ENCODE measurements at places on chromosomes 4 and X.

GRCh38 chr4:2583092-2583491 is 46.6 kb downstream of the FAM193A start:
- DNase-seq, result no peak

DNA sequence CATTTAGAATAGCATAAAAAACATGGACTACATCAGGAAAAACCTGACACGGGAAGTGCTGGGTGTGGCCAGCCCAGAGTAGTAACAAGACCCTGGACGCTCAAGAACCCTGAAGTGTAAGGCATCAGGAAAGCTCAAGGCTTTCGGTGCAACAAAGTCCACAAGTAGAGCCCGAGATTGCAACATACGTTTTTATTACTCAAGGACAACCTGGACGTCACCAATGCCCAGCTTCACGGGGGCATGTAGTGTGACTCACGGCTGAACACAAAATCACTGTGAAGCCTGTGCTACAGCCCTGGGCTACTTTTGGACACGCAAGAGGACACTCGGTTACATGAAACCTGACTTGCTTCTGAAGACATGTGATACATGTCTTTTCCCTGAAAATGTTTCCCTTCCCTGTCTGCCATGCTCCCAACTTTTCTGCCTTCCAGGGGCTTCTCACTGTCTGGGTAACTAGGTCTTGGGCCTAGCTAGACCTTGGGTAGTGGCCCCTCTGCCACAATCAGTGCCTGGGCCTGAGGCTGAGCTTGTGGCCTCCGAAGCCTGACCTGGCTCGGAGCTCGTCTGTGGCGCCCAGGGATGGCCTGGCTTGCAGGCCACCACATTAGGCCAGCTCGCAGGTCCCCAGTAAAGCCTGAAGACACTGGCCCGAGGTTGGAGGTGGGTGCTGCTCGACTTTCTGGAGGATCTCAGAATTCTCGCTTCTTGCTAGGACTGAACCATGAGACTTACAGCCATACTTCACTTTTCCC is 9.2 kb downstream of the IRAK1 start:
- no peak for DNase-seq

GRCh38 chr4:26558166-26558895 is 25.6 kb upstream of the TBC1D19 start:
- no peak for DNase-seq

- no peak for DNase-seq
Measured at GRCh38 chr4:178789279-178789678, 1347.0 kb upstream of the AGA start.

GRCh38 chrX:131854581-131854980 is 168.5 kb upstream of the STK26 start:
- no peak for DNase-seq

- no peak for DNase-seq
Measured at GRCh38 chrX:82816562-82816961, 691.5 kb upstream of the POU3F4 start.

DNA sequence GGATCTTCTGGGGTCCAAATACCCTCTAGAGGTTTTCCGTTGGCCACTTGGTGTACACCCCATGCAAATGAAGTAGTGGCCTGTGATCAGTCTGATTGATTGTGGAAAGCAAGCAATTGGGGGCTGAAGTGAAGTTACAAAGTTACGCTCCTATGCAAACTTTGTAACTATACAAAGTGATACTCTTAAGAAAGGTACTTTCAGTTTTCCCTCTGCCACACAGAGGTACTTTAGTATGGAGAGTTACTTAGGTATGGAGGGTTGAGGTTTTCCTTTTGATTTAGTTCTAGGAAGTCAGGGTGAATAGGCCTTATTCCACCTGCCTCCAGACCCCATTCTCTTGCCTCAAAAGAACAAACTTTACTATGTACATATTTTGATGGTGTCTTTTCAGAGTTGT is 28.7 kb downstream of the STAG2 start:
- DNase-seq, result no peak

DNA sequence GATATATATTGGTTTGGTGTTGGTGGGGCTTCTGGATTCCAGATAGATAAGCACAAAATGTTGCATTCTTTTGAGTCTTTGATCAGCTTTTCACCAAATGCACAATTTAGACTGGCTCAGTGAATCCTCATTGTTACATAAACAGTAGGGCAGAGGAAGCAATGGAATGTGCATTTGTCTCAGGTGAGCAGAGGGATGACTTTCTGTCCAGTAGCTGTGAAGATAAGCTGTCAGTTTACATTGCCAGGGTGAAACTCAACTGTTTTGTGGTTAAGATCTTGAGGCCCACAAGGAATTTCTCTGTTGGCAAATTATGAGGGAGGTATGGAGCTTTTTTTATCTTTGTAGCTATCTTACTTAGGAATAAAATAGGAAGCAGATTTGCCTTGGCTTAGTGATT is 168.0 kb downstream of the GALNTL6 start:
- DNase-seq, result no peak

- no peak for DNase-seq
Measured at GRCh38 chr4:121778991-121779628, 14.1 kb upstream of the SMIM43 start.

GRCh38 chrX:55486736-55487135 is 2.9 kb downstream of the USP51 start:
- DNase-seq, result no peak

DNA sequence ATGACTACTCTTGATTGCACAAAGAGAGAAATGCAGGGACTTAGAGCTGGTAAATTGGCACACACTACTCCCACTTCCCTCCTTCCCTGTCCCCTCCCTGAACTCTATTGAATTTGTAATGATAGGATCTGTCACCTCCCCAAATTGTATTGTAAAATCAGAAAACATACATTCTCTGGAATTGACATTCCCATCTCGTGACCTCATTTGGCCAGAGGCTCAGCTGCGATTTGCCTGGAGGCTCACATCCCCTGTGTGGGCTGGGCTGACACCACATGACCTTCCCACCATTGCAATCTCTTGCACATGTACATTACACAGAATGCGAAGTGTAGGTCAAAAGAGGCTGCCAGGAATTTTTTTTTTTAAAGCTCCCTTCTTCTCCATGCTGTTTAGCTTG is 172.1 kb downstream of the MID1IP1 start:
- peak; percentile 16 for DNase-seq

DNA sequence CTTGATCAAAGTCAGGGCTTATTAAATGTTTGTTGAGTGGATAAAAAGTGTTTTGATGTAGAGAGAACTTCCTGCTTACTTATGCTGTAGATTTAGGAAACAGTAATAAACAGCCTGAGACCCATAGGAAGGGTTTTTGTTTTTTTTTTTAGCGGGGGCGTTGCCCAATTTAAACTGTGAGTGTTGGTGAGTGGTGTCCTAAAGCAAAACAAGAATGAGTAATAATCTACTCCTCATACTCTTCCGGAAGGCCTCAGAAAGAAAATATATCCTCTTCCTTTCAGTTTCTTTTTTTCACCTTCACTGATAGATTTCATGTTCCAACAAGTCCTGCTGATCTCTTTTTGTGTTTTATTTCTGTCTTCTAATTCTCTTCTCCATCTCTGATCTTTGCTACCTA is 104.4 kb upstream of the SCML1 start:
- no peak for DNase-seq

DNA sequence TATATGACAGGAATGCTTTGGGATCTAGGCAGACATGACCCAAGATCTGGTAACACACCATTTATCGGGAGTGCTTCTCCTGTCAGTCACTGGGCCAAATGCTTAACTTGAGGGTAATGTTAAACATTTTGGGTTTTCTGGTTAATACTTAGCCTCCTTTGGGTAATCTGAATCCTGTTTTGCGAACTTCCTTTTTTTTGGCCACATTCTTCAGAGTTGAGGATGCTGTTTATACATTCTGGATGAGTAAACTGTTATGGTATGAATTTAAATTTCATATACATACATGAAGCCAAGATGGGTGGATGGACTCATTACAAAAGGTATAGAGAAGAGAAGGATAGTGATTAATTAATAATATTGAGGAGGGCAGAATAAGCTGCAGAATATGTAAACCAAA is 36.1 kb downstream of the MID1IP1 start:
- DNase-seq, result no peak

DNA sequence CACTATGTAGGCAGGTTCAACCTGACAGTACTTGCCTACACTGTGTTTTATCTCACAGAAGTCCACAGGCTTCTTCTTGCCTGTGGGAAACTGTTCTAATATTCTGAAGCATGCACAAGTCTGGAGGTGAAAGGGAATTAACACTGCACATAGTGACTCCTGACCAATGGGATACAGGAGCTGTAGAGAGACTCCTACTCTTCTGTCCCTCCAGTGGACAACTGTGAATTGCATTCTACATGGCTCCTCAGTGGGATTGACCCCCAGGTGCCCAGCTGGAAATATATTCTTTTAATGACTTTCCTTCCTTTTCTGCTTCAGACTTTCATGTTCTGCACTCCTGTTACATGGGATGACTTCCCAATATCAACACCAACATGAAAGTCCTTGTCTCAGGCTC is 8.2 kb upstream of the YIPF6 start:
- no peak for DNase-seq

GRCh38 chr4:24382381-24382780 is 202.0 kb downstream of the DHX15 start:
- peak; percentile 23 for DNase-seq

DNA sequence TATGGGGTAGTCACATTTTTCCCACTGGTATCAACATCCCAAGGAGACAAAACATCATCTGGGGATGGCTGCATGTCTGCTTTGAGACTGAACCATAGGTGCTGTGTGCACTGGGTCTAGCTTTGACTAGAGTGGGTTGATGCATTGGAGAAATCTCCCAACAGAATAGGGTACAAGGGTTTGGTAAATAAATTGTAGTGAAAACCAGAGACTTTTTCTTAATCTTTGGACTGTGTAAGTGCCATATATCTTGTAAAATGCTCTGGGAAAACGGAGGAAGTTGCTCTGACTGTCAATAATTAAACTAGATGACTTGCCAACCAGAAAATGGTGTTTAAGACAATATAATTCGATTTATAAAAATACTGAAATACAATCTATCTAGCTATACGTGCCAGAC is 1064.0 kb upstream of the SLIT2 start:
- DNase-seq, result no peak

- no peak for DNase-seq
Measured at GRCh38 chr4:178812866-178813265, 1370.6 kb upstream of the AGA start.

GRCh38 chrX:9765737-9766097 is at the start of gene GPR143:
GPR143 (minus strand) TSS chrX:9765847; CDS start chrX:9765817, 30 bp downstream.
- DNase-seq, result no peak

DNA sequence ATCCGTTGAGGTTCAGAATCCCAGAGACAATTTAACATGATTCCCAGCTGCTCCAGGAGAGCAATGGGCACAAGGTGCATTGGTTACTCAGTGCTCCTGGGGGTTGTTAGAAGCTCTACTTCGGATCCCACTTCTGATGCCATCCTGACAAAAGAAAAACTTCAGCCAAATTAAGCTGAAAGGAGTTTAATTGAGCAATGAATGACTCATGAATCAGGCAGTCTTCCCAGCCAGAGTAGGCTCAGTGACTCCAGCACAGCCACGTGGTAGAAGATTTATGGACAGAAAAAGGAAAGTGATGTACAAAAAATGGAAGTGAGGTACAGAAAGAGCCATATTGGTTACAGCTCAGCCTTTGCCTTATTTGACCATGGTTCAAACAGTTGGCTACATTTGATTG is 95.7 kb downstream of the PWWP3B start:
- no peak for DNase-seq

DNA sequence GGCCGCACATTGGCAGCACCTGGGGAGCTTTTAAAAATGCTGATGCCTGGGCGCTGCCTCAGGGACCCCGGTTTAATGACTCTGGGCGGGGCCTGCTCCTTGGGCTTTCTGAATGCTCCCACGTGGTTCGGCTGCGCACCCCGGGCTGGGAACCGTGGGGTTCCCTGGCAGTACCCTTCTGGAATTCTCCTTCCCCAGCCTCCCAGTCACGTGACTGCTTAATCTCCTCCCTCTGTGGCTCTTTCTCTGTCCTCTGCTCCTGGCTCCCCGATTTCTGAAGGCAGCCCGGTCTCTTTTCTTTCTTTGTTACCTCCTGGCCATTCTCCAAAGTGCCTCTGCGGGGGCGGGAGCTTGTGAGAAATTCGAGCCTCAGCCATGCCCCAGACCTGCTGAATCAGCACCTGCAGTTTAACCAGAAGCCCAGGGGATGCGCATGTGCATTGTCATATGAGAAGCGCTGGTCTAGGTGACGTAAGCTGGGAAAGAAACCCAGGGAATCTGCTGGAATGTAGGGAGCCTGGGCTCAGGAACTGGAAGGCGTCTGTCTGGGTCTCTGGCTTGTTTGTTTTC is 16.6 kb downstream of the CLCN4 start:
- no peak for DNase-seq

GRCh38 chrX:46404774-46405173 is 140.4 kb downstream of the ZNF674 start:
- DNase-seq, result no peak

- DNase-seq, result no peak
Measured at GRCh38 chrX:2657532-2658113, 33.5 kb upstream of the CD99 start.

DNA sequence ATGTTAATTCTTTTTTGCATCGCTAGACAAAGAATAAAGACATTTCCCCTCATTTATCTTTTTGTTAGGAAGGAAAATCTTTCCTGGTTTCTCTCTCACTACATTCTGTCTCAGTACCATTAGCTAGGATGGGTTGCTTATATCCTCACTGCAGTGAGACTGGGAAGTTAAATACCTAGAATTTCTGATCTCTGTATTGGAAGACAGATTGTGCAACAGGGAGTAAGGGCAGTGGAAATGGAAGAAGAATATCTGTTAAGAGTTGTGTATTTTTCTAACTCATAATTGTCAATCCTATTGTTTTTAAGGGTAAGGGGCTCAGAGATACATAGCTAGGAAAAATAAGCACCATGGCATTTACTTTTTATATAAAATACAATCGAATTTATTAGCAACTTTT is 19.6 kb downstream of the PTPN13 start:
- DNase-seq, result no peak

DNA sequence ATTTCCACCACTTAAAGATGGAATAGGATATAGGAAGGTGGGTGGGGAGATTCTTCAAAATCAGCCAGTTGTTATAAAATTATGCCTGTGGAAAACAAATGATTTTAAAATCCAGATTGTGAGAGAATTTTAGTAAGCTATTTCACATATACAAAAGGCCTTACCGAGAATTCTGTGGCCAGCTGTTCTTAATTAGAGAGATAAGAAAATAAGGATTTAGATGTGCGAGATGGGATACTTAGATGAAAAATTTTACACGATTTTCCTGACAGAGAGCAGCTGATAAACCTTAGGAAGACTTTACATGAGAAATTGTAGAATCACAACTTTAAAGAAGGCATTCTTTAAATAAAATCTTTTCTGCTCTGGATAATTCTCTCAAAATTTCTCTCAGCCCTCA is 94.5 kb upstream of the IQCM start:
- DNase-seq, result no peak

DNA sequence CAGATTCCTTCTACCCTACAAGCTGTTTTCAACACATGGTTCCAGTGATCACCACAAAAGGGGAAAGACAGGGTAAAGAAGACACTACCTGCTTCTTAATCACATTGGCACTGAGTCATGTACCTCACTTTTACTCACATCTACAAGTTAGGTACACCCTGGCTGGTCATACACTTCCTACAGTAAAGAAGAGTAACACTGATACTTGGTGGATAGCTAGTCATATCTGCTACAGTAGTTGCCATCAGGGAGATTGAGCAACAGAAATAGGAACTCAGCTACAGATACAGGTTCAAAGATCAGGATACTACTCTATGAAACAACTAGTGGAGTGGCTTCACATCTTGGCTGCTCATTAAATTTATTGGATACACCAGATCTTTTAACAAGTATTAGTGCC is 105.4 kb upstream of the DIAPH2 start:
- DNase-seq, result no peak
